ENCODE measurements at places on chromosomes 16 and 17.

GRCh38 chr16:69397821-69398521 lies 12.2 kb upstream of the TERF2 start:
- DNase-seq = no peak

- DNase-seq = no peak
Observed at GRCh38 chr16:67647111-67647651, 2.2 kb downstream of the CARMIL2 start.

GRCh38 chr17:39678340-39679116 lies 9.3 kb downstream of the PGAP3 start:
- no peak for DNase-seq

DNA sequence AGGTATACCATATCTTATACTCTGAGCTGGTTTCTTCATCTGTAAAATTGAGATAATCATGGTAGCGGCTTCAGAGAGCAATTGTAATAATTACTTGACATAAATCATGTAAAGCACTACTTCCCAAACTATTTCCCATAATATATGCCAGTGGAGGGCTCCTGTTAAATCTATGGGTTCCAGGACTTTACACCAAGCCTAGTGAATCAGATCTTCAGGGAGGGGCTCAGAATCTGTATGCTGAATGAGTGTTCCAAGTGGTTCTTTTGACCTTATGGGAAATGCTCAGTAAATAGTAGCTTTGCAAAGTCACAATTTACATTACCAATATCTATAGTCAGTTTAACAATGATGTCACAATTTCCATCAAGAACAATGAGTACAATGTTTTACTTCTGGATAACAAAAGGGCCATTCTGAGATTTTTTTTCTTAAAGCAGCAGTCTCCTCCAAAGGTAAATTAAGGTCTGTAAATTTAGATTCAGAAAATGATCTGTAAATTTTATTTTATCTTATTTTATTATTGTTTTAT lies 50.9 kb upstream of the NLK start:
- no peak for DNase-seq

GRCh38 chr16:55832773-55833691 lies at the start of gene CES1:
TSS of gene CES1 (minus strand) at chr16:55833096. CDS start at chr16:55833055, 41 bp downstream.
- no peak for DNase-seq

DNA sequence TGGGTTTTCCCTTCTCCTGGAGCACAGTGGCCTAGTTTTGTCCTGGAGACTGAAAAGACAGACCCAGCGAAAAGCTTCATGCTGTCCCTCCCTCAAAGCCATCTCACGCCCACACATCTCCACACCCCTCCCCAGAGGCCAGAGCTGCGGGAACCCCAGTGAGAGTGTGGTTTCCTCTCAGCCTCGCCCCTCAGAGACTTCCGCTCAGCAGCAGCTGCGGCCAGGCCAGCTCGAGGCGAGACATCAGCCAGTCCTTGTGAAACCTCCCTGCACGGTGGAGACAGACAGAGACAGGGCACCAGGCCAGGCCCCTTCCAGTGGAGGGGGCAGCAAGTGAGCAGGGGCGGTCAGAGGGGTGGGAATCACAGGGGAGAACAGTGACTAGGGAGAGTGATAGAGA lies 77.0 kb upstream of the TNRC6C start:
- DNase-seq = peak; percentile 51

DNA sequence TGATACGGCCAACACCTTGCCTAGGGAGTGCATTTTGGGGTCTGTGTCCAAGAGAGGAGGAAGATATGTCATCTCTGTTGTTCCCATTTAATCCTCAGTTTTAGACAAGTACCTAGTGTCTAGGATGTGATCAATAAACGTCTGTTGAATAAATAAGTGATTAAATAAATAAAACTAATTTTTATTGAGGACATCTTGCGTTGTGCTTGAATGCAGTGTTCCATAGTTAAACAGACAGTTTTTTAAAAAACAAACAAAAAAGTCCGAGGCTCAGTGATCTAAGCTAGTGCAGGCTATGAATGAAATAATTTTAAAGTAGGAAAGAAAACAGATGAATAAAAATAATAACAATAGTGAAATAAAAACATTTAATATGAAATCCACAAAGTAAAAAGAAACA lies 283.0 kb upstream of the MAF start:
- no peak for DNase-seq

DNA sequence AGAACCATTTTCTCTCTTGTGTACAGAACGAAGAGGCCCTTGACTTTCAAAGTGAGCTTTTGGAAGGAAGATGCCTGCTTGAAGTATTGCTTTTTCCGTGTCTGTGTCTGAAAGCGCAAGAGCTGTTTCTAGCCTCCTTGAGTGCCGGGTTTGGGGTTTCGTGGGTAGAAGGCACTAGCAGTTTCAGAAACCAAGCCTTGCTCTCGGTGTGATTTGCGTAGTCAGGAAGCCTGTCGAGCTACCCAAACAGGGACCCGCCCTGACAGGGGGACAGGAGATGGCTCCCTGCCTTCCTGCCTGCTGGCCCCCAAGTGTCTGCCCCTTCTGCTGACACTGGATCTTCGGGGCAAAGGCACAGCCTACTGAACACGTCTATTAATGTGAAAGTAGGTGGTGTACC lies 322.0 kb downstream of the MAF start:
- peak; percentile 56 for DNase-seq

GRCh38 chr17:28992625-28993600 lies 12.9 kb downstream of the SEZ6 start:
- DNase-seq = no peak

DNA sequence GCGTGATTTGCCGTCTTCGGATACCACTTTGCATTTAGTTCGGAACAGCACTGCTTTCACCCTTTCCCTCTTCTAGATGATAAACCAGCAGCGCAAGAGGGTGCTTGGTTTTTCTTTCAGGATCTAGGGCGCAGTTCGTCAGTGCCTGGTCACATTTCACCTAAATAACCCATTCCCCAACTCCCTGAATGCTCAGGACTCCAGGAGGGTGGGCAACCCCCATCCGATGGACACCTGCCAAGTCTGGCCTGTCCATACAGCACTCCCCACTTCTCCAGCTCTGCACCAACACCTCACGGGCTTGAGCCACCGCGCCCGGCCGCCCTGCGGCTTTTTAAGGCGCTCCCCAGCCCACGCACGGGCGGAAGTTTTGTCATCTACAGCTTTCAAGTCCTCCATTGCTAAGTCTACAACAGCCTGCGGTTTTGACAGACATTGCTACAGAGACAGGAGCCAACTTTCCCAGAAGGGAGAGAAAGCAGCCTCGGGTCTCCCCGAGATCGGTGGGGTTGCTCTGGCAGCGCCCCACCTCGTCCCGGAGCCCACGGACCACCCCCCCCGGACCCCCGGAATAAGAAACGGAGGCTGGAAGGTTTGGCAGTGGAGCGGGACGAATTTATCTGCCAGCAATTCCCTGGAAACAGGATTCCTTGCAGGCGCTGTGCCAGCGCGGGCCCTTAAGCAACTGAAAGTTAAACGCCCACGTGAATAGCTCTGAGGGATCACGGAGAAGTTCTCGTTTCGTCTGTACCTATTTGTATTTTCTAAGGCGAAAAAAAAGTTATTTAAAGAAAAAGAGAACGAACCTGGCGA lies 38.6 kb upstream of the SLFN13 start:
- peak; percentile 79 for DNase-seq

DNA sequence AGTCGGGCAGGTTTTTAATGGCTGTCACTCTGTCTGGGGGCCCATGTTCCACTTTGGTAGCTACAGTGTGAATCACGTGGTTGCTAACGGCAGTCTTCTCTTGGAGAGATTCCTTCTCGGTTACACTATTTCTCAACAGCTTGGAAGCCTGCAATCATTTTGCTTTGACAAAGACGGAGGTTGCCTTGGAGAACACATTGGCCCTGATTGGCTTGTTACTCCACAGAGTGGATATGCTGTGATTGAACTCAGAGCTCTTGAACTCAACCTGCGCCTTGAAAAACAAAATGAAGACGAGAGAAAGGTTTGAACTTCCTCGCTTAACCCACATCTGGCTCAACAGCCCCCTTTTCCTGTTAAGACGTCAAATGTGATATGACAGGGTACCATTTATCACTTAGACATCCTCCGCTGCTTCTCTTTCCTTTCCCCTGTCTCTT lies 218.9 kb downstream of the MAF start:
- no peak for DNase-seq

DNA sequence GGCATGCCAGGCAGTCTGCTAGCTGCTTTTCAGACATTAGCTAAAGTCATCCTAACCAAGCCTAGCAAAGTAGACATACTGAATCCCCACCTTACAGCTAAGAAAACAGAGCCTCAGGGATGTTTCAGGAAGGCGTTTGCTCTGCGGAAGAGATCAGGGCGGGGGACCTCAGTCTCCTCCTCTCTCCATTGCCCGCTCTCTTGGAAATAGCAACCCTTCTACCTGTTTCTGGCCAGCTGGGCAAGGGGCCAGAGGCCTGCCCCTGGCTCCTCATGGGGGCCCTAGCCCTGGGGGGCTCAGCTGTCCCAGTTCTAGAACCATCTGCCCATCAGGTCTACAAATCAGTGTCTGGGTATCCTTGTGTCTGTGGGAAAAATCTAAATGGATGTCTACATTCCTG lies 14.5 kb downstream of the PITPNM3 start:
- DNase-seq = no peak

- DNase-seq = no peak
Observed at GRCh38 chr16:79229361-79229760, 371.2 kb downstream of the MAF start.

- DNase-seq = no peak
Observed at GRCh38 chr16:88960516-88960915, 16.5 kb downstream of the CBFA2T3 start.

DNA sequence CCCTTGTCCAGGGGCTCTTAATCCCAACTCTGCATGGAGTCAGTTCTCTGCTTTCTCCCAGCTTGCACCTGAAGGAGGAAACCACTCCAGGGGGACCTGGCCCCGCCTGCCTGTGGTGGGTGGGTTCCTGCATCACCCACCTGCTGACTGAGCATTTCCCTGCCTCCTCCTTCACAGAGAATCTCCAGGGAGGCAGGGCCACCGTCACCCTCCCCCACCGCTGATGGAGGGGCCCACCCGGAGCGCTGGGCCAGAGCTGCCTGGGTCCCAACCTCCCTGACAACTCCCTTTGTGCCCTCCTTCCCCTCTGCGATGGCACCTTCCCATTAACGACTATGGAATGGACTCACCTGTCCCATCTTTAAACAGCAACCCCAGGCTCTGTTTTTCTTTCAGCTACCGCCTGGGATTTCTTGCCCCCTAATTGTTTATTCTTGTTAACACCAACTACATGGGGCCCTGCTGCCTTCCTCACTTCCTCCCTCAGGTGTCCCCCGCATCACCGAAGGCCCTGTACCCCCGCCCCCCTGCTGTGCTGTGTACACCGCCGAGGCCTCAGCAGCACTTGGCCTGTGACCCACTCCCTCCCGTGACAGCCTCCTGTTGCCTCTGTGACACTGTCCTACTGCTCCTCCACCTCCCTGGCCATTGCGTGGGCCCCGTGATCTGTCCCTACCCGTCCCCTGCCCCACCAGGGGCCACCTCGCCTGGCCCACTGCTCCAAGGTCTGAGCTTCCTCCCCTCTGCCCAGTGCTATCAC lies 842 bp upstream of the TEDC2 start:
- DNase-seq = no peak

- no peak for DNase-seq
Observed at GRCh38 chr17:75411328-75412067, 6.0 kb upstream of the GRB2 start.

DNA sequence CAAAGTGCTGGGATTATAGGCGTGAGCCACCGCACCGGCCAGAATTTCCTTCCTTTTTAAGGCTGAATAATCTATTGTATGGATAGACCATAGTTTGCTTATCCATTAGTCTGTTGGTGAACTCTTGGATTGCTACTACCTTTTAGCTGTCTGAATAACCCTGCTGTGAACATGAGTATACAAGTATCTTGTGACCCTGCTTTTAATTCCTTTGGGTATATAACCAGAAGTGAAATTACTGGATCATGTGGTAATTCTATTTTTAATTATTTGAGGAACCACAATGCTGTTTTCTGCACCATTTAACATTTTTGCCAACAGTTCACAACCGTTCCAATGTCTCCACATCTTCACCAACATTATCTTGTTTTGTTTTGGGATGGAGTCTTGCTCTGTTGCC lies 4.6 kb upstream of the OTOA start:
- DNase-seq = no peak

- no peak for DNase-seq
Observed at GRCh38 chr16:17339764-17340541, 130.8 kb downstream of the XYLT1 start.

GRCh38 chr16:90004577-90004976 lies 14.7 kb downstream of the DBNDD1 start:
- DNase-seq = no peak

GRCh38 chr17:80639658-80640057 lies 95.0 kb downstream of the RPTOR start:
- no peak for DNase-seq

- DNase-seq = no peak
Observed at GRCh38 chr17:34487626-34488025, 91.8 kb upstream of the TMEM132E start.

GRCh38 chr17:40191237-40192208 lies 14.3 kb downstream of the RAPGEFL1 start:
- DNase-seq = peak; percentile 56

GRCh38 chr17:75478508-75478907 lies 22.1 kb downstream of the TMEM94 start:
- no peak for DNase-seq

GRCh38 chr16:84959784-84960417 lies 51.4 kb downstream of the ZDHHC7 start:
- DNase-seq = no peak

Data from stimulated activated CD4-positive, alpha-beta T cell treated with anti-CD3 and anti-CD28 coated beads, Interleukin-2, amount 100 ng/mL, for 48 hours (primary cell).